ENCODE measurements at places on chromosomes 4 and X.

DNA sequence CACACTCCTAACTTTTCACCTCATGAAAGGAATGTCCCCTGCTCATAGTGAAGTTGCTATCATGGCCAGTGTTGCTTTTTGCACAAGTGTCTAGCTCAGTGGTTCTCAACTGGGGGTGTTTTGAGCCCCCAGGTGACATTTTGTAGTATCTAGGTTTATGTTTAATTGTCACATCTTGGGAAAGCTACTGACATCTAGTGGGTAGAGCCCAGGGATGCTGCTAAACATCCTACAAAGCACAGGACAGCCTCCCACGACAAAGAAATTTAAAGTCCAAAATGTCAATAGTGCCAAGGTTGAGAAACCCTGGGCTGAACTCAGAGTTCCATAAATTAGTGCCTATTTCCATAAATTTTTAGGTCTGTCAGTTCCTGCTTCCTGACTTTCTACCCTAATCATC lies 70.7 kb upstream of the HCCS start:
- no peak for DNase-seq

GRCh38 chrX:122439831-122440230 lies 744.2 kb upstream of the GRIA3 start:
- DNase-seq, result no peak

- DNase-seq, result peak; percentile 10
Observed at GRCh38 chrX:140141444-140142029, 176.2 kb upstream of the CXorf66 start.

- no peak for DNase-seq
Observed at GRCh38 chrX:54817220-54817820, 9.8 kb downstream of the MAGED2 start.

DNA sequence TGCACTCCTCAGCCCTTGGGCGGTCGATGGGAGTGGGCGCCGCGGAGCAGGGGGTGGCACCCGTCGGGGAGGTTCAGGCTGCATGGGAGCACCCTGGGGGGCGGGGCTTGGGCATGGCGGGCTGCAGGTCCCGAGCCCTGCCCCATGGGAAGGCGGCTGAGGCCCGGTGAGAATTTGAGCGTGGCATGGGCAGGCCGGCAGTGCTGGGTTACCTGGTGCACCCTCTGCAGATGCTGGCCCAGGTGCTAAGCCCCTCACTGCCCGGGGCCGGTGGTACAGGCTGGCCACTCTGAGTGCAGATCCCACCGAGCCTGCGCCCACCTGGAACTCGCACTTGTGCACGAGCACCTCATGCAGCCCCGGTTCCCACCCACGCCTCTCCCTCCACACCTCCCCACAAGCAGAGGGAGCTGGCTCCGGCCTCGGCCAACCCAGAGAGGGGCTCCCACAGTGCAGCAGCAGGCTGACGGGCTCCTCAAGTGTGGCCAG lies 556.3 kb downstream of the GALNTL6 start:
- no peak for DNase-seq

DNA sequence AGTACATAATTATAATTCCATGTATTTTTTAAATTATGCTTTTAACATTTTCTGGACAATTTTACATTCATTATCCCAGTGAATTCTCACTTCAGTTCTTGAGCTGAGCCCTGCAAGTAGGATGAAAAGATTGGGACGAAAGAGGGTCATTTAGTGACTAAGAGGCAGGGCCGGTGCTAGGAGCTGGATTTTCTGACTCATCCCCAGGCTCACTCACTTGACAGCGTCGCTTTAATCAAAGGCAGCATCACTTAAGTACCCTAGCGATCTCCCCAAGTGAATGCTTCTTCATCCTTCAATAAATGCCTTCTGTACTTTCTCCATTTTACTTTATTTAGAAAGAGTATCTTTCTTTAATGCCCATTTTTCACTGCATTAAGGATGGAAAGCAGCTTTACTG lies 263.6 kb downstream of the HS3ST1 start:
- DNase-seq, result no peak

DNA sequence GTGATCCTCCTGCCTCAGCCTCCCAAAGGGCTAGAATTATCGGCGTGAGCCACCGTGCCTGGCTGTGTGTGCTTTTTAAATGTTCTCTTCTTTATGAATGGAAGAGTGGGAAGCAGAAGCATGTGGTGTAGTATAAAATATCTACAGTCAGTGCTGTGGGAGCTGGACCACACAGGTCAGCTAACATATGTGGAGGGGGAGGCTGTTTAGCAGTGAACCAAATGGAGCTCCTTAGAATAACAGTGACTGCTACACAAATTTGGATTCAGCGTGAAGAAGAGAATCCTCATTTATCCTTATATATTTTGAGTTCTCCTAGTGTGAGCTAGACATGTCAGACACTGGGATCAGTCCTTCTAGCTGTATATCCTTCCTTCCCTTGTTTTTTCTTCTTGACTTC lies 3.2 kb downstream of the SNX25 start:
- DNase-seq, result no peak

- DNase-seq, result no peak
Observed at GRCh38 chrX:39848243-39848642, 249.5 kb downstream of the BCOR start.

DNA sequence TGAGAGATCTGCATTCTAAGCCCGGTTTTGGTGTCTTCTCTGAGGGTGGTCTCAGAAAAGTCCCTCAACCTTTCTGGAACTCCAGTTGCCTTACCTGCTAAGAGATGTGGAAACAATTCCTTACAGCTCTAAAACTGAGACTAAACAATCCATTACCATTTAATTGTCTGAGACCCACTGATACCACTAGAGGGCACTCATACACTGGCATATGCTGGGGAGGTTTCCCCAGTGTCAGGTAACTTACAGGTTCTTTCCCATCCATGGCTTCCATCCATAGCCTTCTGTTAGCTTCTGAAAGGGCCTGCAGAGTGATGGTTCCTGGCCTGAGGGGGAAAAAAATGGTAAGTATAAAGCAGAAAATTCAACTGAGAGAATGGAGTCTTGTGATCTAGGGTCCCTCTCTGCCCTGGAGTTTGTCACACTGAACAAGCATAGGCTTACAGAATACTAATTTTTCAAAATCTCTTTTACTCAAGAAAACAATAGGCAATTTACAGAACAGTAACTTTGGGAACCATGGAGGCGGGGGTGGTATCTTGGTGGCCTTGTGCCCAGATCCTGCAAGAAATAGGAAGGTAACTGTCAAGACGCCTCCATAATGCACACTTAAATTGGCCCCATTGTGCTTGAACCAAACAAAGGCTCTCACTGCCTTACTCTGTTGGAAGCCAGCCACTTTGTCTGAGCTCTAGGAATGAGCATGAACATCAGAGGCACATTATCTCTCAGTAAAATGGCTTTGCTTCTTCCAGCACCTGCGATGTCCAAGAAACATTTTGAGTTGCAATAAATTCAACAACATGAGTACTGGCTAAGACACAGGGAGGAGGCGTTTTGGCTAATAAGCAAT lies 236.1 kb downstream of the OPHN1 start:
- DNase-seq, result peak; percentile 24

DNA sequence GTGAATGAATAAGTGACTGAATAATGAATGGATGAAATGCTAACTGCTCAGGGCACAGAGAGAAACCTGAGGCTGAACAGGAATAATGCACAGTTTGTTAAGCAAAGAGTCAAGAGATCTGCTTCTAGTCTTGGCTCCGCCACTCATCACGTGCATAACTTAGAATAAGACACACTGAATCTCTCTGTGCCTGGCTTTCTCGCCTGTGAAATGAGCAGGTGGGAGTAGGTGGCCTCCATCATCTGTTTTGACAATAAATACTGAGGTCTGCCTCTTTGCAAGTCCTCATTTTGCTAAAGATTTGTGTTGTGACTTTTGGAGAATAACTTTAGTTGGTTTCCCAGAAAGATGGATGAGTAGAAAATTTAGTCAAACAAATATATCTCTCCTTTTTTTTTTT lies 318.0 kb downstream of the FBXW7 start:
- DNase-seq, result no peak

DNA sequence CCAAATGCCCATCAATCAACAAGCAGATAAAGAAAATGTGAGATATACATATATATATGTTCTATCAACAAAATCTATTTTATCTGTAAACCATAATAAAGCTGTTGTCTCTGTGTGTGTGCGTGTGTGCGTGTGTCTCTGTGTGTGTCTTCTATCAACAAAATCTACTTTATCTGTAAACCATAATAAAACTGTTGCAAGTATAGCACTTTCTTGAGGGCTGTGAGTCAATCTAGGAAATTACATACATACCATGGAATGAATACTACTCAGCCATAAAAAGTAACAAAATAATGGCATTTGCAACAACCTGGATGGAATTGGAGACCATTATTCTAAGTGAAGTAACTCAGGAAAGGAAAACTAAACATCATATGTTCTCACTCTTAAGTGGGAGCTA lies 12.5 kb upstream of the PLK4 start:
- no peak for DNase-seq

- DNase-seq, result peak; percentile 24
Observed at GRCh38 chrX:52574416-52575275, 57.8 kb upstream of the XAGE1B start.

DNA sequence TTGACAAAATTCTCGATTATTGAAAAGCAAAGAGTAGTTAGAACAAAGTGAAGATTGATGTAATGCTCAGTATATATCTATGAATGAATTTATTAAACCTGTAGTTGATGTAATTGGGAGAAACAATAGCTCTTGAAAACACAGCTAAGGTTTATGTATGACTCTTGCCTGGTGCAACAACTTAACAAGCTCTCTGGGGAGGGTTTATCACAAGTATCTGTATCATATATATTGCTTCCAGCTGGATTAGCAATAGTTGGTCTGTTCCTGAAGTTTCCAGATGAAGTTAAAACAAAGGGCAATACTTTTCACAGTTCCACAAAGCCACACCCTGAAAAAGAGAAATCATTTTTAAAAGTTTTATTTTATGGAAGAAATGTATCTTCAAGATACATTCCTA lies 91.4 kb downstream of the ARSJ start:
- DNase-seq, result no peak

DNA sequence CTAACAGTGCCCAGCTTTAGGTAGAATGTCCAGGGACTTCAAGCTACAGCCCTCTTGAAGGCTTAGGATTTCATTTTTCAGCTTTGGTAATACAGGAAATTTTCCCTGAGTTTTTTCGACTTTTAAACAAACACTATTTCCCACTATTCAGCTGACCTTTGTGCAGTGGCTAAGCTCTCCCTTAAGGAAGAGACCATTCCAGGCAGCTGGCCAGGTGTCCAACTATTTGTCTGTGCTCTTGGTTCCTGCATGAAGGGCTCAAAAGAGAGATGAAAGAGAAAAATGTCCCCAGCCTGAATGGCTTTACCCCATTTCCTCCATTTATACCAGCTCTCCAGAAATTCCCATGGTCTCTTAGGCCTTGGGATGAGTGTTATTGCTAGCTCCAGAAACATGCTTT lies 111.9 kb upstream of the KLF8 start:
- DNase-seq, result no peak
